DMS153 (cell line): ENCODE measurements at places on chromosomes 7 and 10.

DNA sequence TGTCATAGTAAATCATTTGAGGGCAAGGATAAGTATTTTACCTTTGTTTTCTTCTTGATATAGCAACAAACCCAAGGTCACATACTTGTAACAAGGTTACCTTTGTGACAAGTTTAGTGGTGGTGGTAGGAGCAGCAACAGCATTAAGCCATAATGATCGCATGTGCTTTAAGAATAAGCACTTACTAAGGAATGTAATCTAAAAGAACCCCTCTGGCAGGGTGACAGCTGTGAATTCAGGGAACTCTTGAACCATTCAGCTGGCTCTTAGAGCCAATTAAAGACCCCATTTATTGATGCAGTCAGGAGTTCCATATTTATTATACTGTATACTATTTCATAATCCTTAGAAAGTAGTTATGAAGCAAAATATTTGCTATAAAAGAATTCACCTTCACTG is 370.8 kb downstream of the EXOC4 start:
- no peak for DNase-seq

DNA sequence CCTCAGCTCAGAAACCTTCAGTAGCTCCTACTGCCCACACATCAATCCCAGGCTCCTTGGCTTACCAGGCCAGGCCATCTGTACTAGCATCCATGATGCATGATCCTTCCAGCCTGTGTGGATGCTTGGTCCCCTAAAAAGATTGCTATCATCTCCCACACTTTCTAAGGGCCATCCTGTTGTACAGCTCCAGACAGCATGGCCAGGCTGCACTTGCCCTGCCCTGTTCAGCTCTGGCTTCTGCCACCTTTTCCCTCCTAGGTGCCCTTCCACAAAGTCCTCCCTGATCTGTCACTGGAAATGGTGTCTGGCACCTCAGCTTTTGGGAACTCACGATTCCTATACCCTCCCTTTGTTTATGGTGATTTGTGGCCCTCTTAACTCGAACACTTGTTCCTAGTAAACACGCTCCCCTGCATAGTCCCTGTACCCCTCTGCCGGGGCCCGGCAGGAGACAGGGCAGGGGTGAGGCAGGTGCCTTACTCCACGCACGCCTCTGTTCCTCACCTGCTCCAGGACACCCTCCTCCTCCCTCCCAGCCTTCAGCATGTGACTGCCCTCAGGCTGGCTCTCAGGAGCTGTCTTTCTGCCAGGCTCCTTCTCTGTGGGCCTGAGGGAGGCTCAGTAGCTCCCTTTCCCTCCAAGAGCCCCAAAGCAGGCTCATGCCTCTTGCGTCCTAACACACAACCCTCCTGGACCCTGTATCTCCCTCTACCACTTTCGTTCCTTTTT is 71.8 kb downstream of the CDH23 start:
- no peak for DNase-seq

DNA sequence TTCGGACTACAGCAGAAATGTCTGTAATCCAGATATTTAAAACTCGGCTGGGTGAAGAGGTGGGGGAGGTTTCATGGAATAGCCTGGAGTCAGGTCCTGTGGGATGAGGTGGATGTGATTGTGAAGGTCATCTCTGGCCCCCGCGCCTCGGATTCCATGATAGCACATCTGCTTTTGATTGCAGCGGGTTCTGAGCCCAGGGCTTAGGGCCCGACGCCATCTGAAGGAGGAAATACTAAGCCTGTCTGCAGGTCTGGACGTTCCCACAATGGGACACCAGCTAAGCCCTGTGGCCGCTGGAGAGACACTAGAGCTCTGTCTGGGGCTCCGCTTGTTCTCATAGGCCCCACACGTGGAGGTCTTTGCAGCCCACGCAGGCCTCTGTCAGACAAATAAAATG is 328.7 kb downstream of the CXCL12 start:
- DNase-seq: no peak

DNA sequence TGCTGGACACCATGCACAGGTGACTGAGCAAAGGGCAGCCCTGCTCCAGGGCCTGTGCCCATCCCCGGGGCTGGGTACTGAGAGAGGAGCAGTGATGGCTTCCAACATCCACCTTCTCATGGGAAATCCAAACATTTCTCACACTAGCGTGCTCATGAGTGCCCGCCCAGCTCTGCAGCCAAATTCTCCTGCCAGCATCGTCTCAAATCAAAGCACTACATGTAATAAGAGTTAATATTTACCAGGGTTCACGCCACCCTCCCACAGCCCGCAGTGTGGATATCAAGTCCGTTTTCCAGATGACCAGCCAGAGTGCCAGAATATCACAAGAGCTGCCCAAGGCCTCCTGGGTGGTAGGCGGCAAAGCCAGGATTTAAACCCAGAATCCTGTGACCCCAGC is 12.1 kb downstream of the IL15RA start:
- no peak for DNase-seq

- DNase-seq: no peak
Measured at GRCh38 chr7:134788191-134788590, 8.8 kb downstream of the CALD1 start.

DNA sequence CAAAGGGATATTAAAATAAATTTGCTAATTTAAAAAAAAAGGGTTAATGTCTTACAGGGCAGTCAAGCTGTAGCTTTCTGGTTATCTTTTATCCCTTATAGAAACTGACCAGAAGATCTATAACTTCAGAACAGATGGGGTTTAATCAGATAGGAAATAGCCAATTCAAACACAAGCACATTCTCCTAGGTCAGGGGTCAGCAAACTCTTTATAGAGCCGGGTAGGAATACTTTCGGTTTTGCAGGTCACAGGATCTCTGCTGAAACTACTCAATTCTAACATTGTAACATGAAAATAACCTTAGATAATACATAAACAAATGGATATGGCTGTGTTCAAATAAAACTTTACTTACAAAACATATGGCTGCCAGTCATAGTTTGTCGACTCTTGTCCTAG is 479.8 kb downstream of the ADRA2A start:
- DNase-seq: no peak

GRCh38 chr10:103932271-103932670 is 14.3 kb upstream of the STN1 start:
- DNase-seq: no peak

GRCh38 chr10:83577421-83577820 is 561.9 kb upstream of the GHITM start:
- DNase-seq: no peak

GRCh38 chr10:48455392-48456151 is 149.1 kb downstream of the MAPK8 start:
- no peak for DNase-seq

GRCh38 chr7:13016036-13016581 is 328.7 kb downstream of the ARL4A start:
- DNase-seq: no peak

GRCh38 chr7:134593530-134594392 is 44.9 kb downstream of the AKR1B15 start:
- no peak for DNase-seq
